ENCODE measurements at places on chromosomes 7 and 10.

DNA sequence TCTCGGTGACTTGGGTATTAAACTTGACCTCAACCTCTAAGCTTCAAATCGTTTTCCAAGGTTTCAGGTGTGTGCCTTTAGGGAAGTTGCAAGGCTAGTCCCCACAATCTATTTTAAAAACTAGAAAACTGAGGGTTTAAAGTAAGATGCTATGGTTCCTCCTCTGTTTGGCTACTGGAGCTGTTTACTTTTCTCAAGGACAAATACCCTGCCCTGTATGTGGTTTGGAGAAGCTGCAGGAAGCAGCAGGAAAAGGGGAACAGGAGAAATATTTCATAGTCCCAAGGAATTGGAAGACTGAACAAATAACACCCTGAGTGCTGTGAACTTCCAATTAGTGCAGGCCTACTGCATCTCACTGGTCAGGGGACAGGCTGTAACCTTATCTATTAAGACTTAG lies 135.9 kb downstream of the NRP1 start:
- DNase-seq, result no peak

GRCh38 chr7:130432886-130433285 lies 7.9 kb downstream of the CEP41 start:
- DNase-seq, result peak; percentile 45

DNA sequence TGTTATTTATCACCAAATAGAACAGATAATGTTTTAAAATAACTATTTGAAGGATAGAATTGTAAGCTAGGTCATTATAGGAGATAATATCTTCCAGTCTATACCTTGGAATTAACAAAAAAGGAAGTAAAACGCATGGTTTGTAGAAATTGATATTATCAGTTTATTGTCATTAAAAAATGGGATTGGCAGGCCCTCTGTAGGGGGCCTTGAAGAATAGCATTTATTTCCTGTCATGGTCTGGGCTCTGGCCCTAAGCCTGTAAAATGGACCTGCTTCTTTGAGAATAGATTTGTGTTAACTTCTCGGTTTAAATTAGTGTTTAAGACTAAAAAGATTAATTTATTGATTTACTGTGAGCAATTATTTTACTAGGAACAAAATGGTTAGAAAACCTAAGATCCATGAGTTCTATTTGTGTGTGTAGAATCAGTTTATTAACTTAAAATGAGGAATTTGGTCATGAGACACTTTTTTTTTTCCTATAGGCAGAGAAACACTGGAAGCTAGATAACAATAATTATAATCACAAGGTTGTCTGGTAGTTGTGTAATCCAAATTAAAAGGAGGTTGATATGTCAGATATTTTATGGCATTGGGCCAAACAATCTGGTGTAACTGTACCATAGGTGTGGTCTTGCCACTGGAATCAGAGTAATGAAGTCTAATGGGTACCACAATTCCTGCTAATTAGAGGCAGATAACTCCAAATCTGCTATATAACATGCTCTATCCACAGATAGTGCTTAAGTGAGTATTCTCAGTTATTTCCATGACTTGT lies 197.4 kb upstream of the FOXP2 start:
- no peak for DNase-seq

DNA sequence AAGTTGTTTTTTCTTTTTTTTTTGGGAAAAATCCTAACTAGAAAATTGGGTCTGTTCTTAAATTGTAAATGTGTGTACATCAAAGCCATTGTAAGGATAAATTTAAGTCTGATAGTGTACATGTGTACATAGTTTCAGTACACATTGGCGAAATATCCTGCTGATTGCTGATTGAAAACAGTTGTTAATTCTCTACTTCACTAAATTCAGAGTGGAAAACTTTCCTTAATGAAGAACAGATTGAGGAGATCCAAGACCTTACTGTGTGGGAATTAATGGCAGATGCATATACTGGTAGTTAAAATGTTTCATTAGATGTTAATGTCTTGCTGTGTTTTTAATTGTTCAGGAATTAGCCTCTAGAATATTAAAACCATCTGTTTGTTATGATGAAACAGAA lies 506.0 kb downstream of the AUTS2 start:
- DNase-seq, result no peak

DNA sequence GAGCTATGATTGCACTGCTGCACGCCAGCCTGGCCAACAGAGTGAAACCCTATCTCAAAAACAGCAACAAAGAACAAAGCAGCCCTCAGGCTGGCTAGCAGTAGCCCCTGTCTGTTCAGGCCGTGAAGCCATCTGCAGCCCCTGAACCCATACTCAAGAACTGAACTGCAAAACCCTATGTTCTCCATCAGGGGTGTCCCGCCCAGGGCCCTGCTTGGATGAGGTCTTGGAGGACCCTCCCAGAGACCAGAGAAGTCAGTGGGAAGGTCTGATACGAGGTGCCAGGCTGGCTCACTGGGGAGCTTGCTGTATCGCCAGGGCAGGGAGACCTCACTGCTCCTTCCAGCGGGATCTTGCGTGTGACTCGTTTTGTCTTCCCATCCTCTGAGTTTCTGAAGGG lies 39.3 kb downstream of the RBM17 start:
- no peak for DNase-seq

DNA sequence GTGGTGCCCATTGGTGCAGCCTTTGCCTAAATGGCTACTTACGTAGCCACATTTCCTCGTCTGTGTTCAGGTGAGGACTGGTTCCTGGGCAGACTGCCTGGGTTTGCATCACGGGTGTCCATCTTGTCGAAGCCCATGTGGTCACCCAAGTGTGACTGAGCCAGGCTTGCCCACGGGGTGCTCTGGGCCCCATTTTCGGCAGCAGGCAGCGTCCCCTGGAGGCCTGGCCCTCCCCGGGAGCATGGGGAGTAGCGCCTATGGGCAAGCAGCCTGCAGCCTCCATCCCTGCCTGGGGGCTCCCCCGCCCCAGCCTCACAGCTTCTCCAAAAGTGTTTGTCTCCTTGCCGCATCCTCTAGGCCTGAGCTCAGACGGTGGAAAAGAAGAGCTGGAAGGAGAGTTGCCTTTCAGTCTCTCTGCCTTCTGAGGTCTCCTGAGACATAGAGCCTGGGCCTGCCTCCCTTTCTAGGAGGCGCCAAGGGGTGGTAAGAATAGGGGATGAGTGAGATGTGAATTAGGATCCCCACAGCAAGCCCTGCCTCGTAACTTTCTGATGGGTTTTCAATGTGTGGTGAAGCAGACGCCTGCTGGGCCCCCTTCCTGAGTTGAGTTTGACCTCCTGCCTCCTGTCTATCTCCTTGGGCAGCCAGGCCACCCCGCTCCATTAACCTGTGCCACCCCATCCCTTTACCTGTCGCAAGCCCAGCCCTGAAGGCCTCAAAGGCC lies 42.7 kb downstream of the HTRA1 start:
- no peak for DNase-seq

DNA sequence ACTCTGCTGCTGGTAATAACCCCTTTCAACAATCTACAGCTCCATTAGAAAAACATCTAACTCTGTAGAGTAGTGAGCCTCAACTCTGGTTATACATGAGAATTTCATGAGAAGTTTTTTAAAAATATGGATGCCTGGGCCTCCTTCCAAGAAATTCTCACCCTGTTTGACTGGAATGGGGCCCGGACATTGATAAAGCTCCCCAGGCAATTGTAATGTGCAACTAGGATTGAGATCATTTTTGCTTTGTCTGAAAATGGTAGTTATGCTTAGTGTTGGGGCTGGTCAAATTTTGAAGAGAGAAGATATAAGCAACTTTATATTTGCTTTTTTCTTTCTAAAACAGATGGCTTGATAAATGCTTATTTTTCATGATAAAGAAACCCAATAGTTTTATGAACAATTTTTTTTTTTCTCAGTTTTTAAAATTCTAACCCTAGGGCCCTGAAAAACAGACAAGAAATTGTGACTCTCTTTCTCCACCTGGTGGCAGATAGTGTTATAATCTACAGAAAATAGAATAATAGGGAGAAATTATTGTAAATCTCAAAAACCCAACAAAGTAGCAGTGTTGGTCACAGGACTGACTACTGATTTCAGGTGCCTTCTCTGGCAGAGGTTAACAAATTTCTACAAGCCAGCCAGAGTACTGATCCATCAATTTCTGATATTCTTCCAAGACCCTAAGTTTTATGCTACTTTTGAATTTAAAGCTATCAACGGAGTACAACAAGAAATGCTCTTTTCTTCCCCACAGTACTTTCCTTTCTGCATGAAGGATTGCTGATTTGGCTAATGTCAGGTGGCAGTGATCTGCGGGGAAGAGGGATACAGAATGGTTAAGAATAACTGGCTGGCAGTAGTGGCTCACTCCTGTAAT lies 174.8 kb downstream of the DKK1 start:
- DNase-seq, result peak; percentile 59

DNA sequence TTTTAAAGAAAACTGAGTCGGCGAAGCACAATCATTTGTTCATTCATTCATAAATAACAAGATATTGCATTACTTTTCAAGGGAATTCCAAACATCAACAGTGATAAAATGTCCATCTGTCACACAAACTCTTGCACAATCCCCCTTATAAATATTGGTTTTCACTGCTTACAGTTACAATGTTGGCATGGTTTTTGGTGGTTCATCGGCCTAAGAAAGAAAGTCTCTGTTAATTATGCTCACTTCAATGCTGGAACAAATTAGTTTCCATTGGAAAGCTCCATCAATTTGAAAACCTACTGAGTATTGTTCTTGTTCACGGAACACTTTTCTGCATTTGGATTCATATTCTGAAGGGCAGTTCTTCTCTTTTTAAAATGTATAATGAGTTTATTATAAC lies 188.5 kb downstream of the JAZF1 start:
- no peak for DNase-seq

DNA sequence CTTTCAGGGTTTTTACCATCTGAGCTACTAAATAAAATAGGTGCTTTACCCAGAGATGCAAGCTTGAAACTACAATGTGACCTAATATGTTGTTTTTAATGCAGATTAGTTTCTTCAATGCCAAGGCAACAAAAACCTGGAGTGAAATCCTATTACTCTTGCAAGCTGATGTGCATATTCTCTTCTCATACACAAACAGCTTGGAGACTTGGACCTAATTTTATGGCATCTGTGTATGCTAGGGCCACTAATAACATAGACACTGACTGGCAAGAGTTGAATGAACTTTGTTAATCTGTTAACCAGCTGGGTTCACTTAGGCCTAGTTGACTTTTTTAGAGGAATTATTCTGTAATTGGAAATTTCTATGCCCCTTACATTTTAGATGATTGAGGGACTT lies 23.4 kb upstream of the SMIM30 start:
- no peak for DNase-seq

GRCh38 chr10:2030046-2030445 lies 292.7 kb upstream of the ADARB2 start:
- DNase-seq, result no peak

DNA sequence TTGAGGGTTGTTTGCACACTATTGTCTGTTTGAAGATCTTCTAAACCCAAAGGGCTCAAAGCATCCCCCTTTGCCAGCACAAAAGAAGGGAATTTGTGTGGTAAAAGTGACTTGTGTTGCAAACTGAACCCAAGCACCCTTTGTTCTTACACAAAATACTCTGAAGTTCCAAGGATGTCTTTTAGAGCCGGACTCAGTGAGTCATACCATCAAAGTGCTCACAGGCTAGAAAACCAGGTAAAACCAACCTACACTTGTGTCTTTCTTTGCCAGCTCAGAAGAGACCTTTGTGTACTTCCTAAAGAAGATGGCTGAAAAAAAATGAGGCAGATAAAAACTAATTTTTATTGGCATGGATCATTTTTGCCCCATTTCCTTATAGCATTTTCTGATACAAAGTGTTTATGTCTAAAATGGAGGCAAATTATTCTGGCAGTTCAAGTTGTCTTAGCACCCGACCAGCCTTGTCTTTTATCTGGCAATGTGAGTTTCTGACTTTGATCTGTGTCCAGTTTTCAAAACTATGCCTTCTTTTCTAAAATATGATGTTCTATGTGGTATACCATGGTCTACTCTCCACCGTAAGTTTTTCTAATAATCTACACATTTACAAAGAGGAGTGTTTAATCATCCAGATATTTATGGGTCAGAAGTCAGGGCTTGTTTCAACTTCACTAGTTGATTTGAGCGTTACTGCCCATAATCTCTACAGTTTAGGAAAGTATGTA lies 128.4 kb upstream of the FZD1 start:
- peak; percentile 16 for DNase-seq

- DNase-seq, result no peak
These were observed 507.0 kb upstream of the KLF6 start for GRCh38 chr10:4291990-4292389.

DNA sequence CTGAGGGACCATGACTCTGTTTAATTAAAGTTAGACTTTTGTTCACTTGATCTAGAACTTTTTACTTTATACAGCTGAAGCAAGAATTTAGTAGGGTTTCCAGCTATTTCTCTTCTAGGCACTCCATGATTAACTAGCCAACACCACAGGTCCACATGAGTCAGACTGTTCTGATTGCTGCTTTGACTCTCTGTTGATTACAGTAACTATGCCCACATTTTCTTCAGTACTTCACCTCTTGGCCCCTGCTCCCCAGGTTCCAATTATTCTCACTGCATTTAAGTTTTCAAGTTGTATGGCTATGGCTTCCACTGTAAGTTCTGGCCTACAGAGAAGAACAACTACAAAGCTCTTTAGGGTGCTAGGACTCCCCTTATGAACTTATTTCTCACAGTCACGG lies 737.2 kb upstream of the IGFBP3 start:
- peak; percentile 53 for DNase-seq

DNA sequence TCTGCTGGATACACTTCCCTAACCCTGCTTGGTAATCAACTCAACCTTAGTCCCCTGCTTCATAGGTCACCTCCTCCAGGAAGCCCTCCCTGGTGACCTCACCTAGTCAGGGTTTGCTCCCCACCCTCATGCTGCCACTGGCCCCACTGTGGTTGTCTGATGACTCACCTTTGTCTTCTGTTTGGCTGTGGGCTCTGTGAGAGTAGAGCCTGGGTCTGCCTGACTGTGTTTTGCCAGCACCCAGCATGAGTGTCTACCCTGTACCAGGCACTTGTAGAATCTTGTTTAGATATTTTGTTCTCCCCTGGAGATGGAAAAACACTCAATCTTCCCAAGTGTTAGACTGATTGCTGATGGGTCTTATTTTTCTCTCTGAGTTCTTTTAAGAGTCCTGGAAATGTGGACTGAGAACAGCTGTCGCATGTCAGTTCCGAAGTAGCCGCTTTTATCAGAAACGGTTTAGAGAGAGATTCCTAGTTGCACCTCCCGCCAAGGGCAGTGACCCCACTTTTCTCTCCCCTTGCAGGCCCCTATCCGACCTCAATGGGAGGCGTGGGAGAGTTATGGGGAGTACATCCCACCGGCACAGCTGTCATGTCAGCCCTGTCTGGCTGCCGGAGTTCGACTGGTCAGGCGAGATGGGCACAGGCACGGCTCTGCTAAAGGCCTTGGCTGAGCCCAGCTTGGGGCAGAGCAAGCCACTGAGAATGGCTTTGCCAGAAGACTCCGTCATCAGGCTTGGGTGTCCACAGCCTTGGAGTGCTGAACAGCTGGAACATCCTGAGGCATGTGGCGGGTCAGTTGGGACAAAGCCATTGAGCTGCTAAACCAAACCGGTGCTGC lies 134.3 kb downstream of the GRK5 start:
- peak; percentile 71 for DNase-seq

DNA sequence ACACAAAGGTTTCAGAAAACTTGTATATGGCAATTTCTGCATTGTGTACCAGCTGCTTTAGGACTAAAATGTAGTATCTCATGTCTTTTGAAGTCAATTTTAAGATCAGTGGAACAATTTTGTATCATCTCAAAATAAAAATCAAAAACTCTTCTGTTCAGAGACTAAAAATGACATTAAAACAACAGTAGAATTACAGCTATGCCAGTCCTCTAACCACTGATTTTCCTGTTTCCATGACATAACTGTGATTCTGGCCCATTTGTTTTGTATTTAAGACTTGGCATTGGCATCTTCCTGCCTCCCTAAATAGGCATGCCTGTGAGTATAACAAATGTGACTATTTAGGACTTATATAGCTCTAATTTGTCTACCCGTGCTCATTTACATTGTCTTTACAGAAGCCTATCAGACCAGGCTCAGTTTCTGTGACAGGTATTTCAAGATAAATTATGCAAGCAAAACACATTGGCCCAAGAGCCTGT lies 29.1 kb upstream of the VPS41 start:
- DNase-seq, result no peak
